Subcutaneous preadipocyte (primary cell): ENCODE measurements at places on chromosomes 11 and 22. TPM values are rescaled to one million over a fixed set of nuclear protein-coding genes. Genes with fewer than 3 reads are reported as not detected.

TEX12 gene
- under 0.01 and 0.20 TPM in 2 replicates for total RNA-seq

FOLR1 gene
- total RNA-seq = not detected in 2 replicates

ADAMTS8 gene
- 5.3 and 7.7 TPM in 2 replicates for total RNA-seq

SCGB1A1 gene
- not detected in 2 replicates for total RNA-seq

SYT13 gene
- not detected in 2 replicates for total RNA-seq
